ENCODE measurements at places on chromosomes 1 and 21.

DNA sequence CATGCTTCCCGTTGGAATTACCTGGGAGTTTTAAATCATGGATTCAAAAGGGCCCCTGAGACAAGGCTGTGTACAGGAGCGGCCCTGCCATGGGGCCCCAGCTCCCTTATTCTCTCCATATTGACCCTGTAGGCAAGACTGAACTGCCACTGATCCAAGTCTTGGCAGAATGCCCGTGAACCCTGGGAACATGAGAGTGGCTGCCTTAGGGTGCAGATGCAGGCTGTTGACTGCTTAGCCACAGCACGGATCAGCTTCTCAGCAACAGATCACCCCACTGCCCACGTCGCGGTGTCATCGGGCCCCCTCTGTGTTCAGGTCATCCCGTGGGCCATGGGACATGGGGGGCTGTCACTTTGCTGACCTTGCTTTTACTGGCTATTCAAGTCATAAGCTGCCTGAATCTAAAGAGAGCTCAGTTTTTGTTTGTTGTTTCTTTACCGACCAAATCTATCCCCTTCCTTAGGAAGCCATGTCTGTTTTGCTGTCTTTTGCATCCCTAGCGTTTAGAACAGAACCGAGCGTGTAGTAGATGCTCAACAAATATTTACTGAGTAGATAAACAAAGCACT lies 83.4 kb downstream of the MATN1 start:
- DNase-seq = no peak

GRCh38 chr1:207812778-207813511 lies 61.1 kb downstream of the CD46 start:
- DNase-seq = no peak

- DNase-seq = no peak
Observed at GRCh38 chr1:34744851-34745250, 10.0 kb upstream of the GJB5 start.

DNA sequence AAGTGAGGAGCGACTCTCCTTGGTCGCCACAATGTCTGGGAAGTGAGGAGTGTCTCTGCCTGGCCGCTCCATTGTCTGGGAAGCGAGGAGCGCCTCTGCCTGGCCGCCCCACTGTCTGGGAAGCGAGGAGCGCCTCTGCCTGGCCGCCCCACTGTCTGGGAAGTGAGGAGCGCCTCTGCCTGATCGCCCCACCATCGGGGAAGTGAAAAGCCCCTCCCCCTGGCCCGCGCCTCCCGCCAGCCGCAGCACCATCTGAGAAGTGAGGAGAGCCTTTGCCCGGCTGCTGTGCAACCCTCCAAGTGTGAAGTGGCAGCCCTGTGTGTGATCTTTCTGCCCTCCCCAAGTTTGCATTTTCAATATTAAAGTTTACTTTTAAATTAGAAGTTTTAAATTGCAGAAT lies 95.0 kb upstream of the PPP2R5A start:
- DNase-seq = no peak

Measured in foreskin fibroblast (primary cell).